ENCODE measurements at places on chromosomes 6 and 20.

- DNase-seq, result no peak
These were observed 162.5 kb downstream of the VEGFA start for GRCh38 chr6:43932259-43933147.

- no peak for DNase-seq
These were observed 29.6 kb downstream of the BTBD9 start for GRCh38 chr6:38610050-38610625.

- no peak for DNase-seq
These were observed 10.2 kb upstream of the MROH8 start for GRCh38 chr20:37189416-37190016.

GRCh38 chr6:13886949-13887348 lies 37.8 kb upstream of the RNF182 start:
- DNase-seq, result no peak

GRCh38 chr20:10673176-10673841 lies 490 bp downstream of the JAG1 start:
- no peak for DNase-seq

GRCh38 chr20:63830841-63831588 lies at the start of gene ZBTB46:
TSS of gene ZBTB46 (minus strand) at chr20:63831264. CDS start at chr20:63790757, 40,507 bp downstream.
- DNase-seq, result no peak

DNA sequence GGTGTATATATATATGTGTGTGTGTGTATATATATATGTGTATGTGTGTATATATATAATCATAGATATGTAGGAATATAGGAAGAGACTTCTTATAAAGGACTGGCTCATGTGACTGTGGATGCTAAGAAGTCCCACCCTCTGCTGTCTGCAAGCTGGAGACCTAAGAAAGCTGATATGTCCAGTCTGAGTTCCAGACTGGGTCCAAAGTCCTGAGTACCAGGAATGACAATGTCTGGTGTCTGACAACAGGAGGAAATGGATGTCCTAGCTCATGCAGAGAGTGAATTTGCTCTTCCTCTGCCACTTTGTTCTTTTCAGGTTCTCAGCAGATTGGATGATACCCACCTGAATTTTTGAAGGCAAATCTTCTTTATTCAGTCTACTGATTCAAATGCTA lies 7.1 kb downstream of the ALDH5A1 start:
- no peak for DNase-seq

GRCh38 chr6:37314487-37315156 lies 39.2 kb upstream of the RNF8 start:
- peak; percentile 47 for DNase-seq

- no peak for DNase-seq
These were observed 35.0 kb downstream of the ARMC2 start for GRCh38 chr6:108883172-108883571.

GRCh38 chr6:4138186-4138585 lies 2.8 kb upstream of the ECI2 start:
- no peak for DNase-seq

DNA sequence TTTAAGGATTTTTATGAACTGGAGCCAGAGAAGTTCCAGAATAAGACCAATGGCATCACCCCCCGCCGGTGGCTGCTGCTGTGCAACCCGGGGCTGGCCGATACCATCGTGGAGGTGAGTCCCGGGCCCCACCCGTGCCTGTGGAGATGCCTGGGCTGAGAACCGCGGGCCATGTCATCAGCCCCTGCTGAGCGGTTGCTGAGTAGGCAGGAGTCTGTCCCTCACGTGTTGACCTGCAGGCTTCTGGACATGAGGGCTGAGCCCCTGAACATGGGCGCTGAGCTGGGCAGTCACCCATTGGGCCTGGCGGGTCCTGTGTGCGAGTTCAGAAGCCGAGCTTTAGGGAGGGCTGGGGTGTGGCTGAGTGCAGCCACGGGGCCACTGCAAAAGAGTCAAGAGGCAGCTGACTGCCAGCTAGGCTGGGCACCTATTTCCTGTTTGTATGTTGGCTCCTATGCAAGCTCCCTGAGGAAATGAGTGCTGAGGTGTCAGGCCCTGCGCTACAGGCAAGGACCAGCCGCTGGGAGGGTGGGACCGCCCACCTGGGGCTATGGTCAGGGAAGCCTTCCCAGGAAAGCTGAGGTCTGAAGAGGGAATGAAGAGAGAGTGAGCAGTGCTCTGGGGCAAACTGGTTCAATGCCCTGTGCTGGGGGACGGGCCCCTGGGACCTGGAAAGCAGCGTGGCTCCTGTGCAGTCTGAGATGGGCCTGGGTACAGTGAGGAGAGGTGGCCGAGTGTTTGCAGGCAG lies 34.3 kb downstream of the PYGB start:
- no peak for DNase-seq

- DNase-seq, result peak; percentile 1
These were observed 57.0 kb downstream of the RNF144B start for GRCh38 chr6:18444111-18444510.

GRCh38 chr6:19860235-19860877 lies 23.2 kb downstream of the ID4 start:
- DNase-seq, result no peak

- DNase-seq, result peak; percentile 91
These were observed 130.9 kb upstream of the PTPN1 start for GRCh38 chr20:50379049-50379990.

- DNase-seq, result no peak
These were observed 12.2 kb downstream of the HNF4A start for GRCh38 chr20:44367746-44368145.

Measured in fibroblast of mammary gland (primary cell).